Right cardiac atrium (tissue), 5 donors: ENCODE measurements at places on chromosomes 5 and 9. TPM values are rescaled to one million over a fixed set of nuclear protein-coding genes. Genes with fewer than 3 reads are reported as not detected.

PDLIM4 gene
- polyA plus RNA-seq, result 35.0 TPM

GPR150 gene
- 0.09 TPM for polyA plus RNA-seq

SPAAR gene
- 8.7 TPM for polyA plus RNA-seq

- DNase-seq, result peak; percentile 19
Observed at GRCh38 chr5:158538506-158539074, 561.1 kb downstream of the EBF1 start.
